ENCODE measurements at places on chromosomes 5 and 9. TPM values are rescaled to one million over a fixed set of nuclear protein-coding genes. Genes with fewer than 3 reads are reported as not detected.
A peak's percentile ranks its signal among the peaks of the same experiment; 100 is the strongest.

DNA sequence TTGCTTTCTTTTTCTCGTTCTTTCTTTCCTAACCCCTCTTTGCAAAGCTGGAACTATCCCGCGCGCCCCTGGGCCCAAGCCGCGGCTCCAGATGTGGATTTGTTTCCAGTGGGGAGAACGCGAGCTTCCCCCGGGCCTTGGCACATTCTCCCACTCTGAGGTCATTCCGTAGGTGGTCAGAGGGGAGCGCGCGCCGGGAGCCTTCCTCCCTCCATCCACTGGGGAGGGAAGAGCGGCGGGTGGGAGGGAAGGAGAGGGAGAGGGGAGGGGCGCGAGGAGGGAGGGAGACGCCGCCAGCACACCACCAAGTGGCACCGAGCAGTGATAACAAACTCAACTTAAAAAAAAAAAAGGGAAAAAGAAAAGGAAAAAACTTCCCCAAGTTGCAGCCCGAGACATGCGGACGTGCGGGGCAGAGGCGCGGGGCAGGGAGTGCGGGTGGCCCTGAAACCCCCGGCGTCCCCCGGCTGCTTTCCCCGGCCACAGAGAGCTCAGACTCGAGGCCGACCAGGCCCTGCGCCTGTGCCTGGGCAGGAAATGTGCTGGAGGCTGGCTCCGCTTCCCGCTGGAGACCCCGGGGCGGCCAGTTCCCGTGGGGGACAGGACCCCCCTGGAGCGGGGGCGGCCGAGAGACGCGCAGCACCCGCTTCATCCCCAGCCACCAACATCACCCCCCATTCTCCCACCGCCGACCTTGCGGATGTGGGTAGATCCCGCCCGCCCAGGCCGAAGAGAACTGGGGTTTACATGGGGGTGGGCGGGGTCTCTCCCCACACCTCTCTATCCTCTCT is 3.1 kb downstream of the IER5L start:
- peak; percentile 88 for DNase-seq

Gene NAIP
- 1.2 TPM for total RNA-seq

GRCh38 chr5:166938071-166938470 is 1353.4 kb upstream of the WWC1 start:
- DNase-seq = no peak

DNA sequence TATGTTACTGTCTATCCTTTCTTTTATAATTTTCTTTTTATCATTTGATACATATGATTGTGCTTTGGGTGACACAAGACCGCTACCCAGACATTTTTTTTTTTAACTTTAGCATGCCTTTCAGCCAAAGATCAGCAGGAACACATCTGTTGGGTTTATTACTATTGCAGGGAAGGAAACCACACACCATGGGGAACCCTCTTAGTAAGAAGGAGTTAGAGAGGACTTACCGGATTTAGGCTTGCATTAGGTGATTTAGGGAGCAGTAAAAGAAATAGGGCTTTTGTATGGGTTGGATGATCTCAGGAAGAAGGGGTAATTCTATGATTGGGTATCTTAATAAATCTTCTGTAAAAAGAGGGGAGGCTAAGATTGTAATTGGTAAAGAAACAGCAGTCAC is 138.2 kb downstream of the SNX18 start:
- DNase-seq = no peak

GRCh38 chr5:157554179-157555036 is 21.2 kb downstream of the ADAM19 start:
- DNase-seq = no peak

GRCh38 chr5:35089334-35090314 is 41.9 kb upstream of the AGXT2 start:
- DNase-seq = peak; percentile 62

DNA sequence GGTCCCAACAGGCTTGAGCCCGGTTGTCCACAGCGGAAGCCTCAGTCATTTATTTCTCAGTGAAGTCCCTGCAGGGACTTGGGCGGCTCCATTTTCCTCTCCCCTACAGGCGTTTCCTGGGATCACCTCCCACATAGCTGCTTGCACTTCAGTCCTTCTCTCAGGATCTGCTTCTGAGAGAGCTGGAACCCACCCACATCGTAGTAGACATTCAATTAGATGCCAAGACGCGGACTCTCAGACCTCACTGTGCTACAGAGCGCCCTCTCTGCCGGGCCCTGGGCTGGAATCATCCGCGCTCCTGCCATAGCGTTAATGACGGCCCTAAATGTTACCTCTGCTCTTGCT is 54.0 kb upstream of the ROR2 start:
- no peak for DNase-seq

Gene SPATA31C1
- total RNA-seq = not detected

- DNase-seq = peak; percentile 93
Measured at GRCh38 chr9:35906923-35907699, 1.1 kb downstream of the HRCT1 start.

- no peak for DNase-seq
Measured at GRCh38 chr9:85225180-85225579, 516.6 kb downstream of the AGTPBP1 start.

GRCh38 chr5:32489791-32490562 is 45.4 kb upstream of the ZFR start:
- peak; percentile 70 for DNase-seq

DNA sequence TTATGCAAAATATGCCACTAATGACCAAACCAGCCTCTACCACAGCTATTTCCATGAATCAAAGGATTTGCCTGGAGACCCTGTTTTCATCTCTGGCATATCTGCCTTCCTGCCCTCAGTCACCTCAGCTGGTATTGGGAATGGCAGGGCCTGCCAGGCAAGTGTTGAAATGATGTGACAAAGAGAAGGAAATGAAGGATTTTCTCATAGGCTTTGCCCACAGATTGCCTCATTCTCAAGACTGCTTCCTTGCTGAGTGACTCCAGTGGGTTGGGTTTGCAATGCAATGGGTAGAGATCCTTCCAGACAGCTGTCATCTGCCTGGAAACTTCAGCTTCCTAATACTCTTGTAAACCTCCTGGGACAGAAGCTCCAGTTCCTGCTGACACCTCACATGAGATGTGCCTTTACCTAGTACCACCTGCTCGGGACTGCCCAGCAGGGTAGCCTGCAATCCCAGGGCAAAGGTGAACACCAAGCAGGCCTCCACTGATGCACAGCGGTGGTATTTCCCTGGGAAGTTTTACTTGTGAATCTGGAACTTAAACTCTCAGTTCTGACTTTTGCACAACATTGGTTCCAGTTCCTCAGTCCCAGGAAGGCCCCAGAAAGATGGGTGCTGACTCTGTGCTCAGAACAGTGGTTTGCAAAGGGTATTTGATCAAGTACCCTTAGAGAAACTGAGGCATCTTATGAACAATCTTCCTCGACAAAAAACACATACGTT is 64.8 kb upstream of the SLC1A1 start:
- peak; percentile 56 for DNase-seq

Gene EIF4EBP3
- total RNA-seq = 1.6 TPM

GRCh38 chr5:148776780-148777179 is 49.6 kb upstream of the ADRB2 start:
- peak; percentile 89 for DNase-seq

GRCh38 chr5:155768332-155768731 is 558.6 kb upstream of the SGCD start:
- no peak for DNase-seq

DNA sequence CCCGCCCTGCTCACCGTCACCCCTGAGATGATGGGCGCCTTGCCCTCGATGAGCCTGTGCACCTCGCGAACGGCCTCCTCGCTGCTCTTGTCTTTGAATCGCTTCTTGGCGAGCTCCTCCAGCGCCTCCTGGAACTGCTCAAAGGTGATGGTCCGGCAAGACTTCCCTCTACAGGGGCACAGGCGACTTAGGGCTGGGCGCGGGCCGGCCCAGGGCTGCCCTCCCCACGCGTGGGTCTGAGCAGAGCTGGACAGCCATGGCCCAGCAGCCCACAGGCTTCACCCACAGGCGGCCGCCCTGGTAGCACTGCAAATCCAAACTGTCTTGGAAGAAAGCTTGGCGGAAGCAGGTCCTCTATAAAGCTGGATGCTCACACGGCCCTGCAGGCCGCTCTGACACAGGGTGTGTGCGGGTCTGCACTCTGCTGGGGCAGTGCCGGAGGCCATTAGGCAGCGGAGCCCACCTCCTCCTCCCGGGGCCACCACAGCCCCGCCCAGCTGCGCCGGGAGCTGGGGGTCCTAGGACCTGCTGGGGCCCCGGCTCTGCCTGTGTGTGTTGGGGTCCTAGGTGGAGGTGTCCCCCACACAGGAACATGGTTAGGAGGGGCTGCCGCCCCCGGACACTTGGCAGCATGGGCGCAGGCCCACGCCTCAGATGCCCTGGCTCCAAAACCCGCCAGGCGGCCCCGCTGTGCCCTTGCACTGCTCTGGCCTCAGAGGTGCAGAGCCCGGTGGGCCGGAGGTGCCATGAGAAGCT is 27.0 kb downstream of the TPPP start:
- DNase-seq = no peak

GRCh38 chr5:143192191-143192900 is 211.1 kb downstream of the NR3C1 start:
- no peak for DNase-seq

DNA sequence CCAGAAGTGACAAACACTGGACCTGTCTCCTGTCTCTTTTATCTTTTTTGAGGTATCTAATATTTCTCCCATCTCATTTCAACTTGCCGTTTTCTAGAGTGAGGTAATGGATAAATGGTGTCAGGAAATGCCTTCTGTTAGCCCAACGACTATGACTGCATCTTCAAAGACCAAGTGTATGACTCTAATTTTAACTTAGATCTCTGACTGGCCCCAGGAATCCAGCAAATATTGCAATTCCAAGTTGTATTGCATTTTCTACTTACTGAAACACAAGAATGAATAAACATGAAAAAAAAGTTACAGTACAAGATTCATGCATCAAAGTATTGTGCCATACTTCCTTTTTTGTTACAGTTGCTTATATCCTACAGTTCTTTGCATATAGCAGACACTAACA is 26.3 kb downstream of the SLC28A3 start:
- DNase-seq = no peak
